Activated T-helper 2 cell treated with anti-CD3 and anti-CD28 coated beads, Interferon-gamma antibody, Interleukin-2, Interleukin-4, amounts not matched to agents 10 μg/mL and 5 μg/mL and 100 μg/mL, durations not matched to agents 14 hours and 24 hours and 36 hours (primary cell): ENCODE measurements at places on chromosomes 4 and X.

- no peak for DNase-seq
Measured at GRCh38 chrX:40090961-40091360, 6.8 kb downstream of the BCOR start.

- no peak for DNase-seq
Measured at GRCh38 chr4:73576381-73576780, 43.9 kb downstream of the RASSF6 start.

DNA sequence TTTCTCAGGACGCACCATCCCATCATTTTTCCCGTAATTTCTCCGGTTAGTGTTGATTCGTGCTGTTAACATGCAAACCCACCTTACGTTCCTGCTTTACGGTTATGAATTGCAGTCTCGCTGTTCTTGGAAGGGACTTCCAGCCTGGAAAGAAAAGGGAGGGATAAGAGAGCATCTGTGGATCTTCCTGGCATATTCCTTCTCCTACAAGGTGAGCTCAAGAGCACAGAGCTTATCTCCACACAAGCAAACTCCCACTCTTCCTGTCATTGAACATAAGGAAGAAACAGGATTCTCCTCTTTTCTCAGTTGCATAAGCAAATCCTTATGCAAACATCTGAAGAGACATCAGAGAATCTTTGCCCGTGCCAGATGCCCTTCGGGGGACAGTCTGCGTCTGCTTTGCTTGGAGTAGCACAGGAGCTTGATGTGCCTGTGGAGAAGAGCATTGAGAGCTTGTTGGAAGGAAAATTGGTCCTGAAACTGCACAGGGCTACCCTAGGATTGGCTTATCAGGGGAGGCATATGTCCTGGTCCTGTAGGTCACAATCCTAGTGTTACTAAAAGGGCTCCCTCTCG, 127.0 kb downstream of the ASMT start:
- DNase-seq, result no peak

DNA sequence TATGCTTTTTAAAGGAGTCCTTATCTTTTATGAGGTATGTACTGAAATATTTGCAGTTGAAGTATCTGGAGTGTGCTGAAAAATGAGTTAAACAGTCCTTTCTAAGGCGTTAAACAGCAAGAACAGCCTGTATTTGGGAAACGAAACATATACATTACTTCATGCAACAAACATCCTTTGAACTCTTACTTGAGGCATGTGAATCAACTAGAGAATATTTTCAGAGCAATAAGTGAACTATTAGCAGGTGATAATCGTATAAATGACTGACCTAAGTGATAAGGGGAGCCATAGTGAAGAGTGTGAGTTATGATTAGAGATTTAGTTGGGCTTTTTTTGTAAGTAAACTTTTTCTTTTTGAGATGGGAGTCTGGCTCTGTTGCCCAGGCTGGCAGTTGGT, 45.9 kb upstream of the RHOH start:
- DNase-seq, result no peak
